ENCODE measurements at places on chromosomes 1 and 21. TPM values are rescaled to one million over a fixed set of nuclear protein-coding genes. Genes with fewer than 3 reads are reported as not detected.
A peak's percentile ranks its signal among the peaks of the same experiment; 100 is the strongest.

CACNA1E gene
- not detected for total RNA-seq

MTX1 gene
- 49.5 TPM for total RNA-seq

IL20 gene
- total RNA-seq, result not detected

EPHA8 gene
- total RNA-seq, result not detected

SLC44A3 gene
- total RNA-seq, result not detected

CCDC17 gene
- total RNA-seq, result 1.6 TPM

SMCP gene
- not detected for total RNA-seq

HOOK1 gene
- total RNA-seq, result not detected

AMY2A gene
- total RNA-seq, result not detected

ERO1B gene
- 0.76 TPM for total RNA-seq

GRCh38 chr21:45482899-45483821, 59.1 kb downstream of the SLC19A1 start:
- no peak for DNase-seq

DNA sequence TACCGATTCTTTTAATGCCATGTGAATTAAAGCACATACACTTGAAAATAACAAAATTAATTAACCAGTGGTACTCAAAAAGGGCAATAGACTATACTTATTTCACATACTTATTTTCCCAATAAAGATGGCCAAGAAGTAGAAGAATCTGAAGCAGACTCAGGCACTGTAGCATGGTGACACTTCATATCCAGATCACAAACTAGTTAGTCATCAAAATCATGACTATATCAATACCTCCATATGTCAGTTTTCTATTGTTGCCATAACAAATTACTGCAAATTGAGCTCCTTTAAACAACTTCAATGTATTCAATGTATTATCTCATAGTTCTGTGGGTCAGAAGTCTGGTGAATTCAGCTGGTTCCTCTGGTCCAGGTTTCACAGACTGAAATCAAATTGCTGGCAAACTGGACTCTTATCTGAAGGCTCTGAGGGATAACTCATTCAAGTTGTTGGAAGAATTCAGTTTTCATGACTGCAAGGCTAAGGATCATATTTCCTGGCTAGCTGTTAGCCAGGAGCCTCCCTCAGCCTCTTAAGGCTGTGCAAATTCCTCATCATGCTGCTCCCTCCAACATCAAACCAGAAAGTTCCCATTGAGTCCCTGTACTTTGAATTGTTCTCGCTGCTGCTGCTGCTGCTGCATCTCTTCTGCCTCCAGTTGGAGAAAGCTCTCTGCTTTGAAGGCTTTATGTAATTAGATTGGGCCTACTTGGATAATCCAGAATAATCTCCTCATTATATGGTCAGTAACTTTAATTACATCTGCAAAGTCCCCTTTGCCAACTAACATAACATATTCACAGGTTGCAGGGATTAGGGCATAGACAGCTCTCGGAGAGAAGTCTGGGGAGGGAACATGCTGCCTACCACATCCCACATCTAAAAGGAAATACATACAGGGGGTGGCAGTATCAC, 91.5 kb downstream of the MRPL39 start:
- DNase-seq, result no peak

GRCh38 chr1:30445449-30445848, 277.9 kb downstream of the MATN1 start:
- DNase-seq, result no peak

- DNase-seq, result no peak
Measured at GRCh38 chr21:31872452-31873274, at the start of gene HUNK. Gene HUNK, plus strand, starts transcription at chr21:31873020. Its CDS starts 655 bp downstream, at chr21:31873675.

GRCh38 chr21:42777757-42778344, 101.5 kb downstream of the WDR4 start:
- peak; percentile 75 for DNase-seq

- DNase-seq, result peak; percentile 83
Measured at GRCh38 chr1:147890177-147890790, 12.3 kb upstream of the GJA8 start.

DNA sequence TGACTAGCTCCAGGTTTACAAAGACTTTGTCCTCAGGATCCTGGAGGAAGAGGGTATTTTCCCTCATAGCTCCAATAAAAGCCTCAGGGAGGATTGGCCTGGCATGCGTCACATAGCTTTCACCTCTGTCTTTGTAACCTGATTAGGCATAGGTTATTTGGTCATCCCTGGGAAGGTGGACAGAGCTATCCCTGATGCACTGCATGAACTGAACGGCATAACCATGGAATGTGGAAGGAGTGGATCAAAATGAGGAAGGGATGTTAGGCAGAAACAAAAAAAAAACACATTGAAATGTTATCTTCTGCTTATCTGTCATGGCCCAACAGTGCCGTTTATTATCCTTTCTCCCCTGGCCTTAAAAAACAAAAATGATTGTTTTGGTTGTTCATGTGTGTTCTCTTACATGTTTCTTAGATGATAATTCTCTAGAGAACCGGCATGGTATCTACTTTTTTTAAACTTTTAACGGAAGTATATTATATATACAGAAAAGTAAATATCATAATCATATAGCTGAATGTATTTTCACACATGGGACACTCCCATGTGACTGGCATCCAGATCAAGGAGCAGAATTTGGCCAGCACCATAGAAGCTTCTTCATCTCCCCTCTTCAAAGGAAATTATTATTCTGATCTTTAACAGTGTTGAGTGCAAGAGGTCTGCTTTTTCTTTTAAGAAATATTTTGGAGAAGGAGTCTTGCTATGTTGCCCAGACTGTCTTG, 85.3 kb downstream of the RPS6KC1 start:
- DNase-seq, result no peak

DNA sequence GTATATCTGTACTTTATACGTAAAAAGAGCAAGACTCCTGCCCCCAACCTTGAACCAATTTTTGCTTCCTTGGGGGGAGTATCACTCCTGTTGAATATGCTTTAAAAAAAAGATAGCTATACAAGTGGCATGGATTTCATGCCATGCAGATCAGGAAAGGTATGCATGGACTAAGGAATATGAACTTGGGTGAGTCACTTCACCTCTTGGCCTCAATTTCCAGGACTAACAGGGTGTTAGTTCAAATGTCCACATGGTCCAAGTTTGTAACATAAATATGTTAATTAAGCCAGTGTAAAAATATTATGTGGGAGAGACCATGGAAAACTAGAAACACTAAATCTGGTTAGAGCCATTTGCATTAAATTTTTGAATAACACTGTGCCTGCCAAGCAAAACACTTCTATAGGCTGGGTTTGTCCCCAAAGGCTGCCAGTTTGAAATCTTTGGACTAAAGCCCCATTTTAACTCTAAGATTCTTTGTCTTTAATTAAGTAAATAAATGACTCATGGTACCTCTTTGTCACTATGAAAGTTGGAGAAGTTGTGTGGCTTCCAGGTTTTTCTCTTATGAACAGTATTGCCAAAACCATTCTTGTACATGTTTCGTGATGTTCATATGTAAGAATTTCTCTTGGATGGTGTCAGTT, 33.1 kb downstream of the FAM177B start:
- DNase-seq, result peak; percentile 4

- DNase-seq, result no peak
Measured at GRCh38 chr1:234614081-234614489, 4.1 kb upstream of the IRF2BP2 start.

DNA sequence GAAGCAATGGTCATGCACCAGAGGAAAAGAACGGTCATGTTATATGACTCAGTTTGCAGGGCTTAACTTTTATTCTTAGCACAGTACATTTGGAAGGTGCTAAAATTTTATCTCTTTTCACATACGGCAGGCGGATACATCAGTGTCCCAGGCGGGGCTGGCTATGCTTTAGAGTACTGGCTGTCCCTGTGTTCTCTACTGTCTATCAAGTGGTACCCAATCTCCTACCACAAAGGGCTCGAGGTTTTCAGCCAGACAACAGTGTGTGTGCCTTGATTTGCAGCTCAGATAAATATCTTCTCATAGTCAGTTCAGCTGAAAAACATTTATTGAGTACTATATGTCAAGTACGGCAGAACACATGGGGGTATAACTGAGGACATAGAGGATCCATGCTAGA, 65.3 kb downstream of the URB2 start:
- DNase-seq, result no peak

DNA sequence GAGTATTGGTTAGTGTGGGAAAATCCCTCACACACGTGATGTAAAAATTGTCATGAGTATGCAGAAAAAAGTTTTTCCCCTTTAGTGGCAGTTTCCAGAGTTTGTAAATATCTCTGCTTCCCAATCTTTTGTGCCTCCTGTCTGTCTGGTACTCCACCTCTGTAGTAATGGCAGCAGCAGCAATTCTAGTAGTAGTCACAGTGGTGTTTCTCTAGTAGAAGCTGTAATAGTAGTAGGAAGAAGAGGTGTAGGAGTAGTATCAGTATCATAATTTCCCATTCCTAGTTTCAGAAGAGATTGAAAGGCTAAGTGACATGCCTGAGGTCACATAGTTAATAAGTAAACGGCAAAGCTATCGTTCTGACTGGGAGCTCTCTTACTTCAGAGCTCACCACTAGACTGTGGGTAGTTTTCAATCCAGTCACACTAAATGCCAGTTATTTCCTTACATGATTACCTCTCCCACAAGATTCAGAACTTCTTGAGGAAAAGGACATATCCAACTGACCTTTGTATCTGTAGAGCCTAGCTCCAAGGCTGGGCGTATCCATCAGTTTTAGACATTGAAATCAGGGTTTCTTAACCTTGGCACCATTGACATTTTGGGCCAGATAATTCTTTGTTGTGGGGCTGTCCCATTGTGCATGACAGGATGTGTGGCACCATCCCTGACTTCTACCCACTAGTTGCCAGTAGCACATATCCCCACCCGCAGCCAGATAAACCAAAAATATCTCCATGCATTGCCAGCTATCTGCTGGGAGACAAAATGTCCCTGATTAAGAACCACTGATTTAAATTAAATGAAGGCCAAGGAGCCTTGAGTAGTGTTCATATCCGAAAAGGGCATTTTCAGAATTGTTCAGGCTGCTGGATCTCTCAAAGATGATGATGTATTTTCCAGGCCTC, 135.9 kb downstream of the FGGY start:
- no peak for DNase-seq

DNA sequence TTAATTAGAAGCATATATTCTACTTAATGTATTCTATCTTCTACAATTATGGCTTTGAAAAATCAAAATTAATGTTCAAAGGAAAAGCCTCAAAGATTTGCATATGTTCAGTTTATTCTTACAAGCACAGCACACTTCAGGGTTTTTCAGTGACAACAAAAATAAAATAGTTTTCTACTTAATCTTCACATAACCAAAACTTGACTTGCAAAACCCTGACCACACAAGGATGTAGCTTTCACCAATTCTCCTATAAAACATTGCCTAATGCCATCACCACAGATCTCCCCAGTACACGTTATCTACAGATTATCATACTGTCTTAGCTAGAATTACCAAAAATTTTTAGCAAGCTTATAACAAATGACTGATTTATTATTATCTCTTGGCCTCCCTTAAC, 23.3 kb downstream of the LPAR3 start:
- DNase-seq, result no peak

- DNase-seq, result no peak
Measured at GRCh38 chr21:42581336-42581992, 67.8 kb downstream of the SLC37A1 start.

DNA sequence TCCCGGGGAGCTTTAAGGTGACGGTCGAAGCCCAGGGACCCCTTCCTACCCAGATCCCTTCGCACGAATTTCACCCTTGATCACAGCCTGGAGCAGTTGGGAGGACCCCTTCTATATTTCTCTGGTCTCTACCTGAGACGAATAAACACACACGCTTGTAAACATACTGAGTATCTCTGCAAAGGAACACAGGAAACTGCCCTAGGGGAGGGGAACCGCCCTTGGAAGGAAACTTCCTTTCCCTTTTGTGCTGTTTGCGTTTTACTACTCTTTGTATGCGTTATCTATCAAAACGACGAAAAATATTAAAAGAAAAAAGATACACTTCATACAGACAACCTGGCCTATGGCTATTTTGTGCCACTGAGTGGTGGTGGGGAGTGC, 750 bp downstream of the NECAP2 start:
- DNase-seq, result no peak

DNA sequence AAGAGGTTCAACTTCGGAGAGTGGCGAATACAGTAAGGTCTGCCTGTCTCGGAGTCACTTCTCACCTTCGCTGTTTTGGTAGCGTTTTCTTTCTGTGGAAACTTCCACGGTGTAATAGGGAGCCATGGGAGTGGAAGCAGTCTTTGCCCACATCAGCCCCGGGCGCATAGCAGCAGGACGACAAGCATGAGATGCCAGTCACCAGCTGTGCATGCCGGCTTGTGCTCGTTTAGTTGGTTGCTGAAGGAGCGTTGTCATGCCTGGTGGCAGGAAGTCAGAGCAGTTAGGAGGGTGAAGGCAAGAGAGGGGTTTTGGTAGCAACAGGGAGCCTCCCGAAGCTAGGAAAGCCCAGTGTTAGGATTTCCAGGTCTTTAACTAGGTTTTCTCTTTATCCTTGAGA, 58.8 kb downstream of the MRPS6 start:
- DNase-seq, result no peak

DNA sequence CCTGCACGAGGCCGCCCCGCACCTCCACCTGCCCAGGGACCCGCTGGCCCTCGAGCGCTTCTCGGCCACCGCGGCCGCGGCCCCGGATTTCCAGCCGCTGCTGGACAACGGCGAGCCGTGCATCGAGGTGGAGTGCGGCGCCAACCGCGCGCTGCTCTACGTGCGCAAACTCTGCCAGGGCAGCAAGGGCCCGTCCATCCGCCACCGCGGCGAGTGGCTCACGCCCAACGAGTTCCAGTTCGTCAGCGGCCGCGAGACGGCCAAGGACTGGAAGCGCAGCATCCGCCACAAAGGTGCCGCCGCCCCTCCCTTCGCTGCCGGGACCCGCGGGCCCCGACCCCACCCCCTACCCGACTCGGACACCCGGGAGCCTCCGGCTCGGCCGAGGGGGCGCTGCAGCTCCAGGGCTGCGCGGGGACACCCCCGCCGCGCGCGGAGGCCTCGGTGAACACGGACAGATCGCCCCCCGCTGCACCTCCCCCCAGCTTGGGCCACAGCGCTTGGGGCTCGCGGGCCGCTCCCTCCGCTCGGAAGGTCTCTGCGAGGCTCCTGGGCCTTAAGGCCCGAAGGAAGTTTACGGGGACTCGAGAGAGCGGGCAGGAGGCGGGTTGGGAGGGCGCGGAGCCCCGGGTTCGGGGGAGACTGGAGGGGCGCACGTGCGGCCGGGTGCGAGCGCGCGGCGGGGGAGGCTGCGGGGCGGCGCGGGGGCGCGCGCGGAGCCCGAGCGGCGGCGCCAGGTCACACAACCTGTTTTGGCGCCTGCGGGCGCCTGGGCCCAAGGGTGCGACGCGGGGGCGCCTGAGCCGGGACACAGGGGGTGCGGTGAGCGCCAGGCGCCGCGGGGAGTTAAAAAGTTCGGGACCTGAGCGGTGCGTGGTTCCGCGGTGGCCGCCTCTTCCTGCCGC, 1.2 kb downstream of the SAMD11 start:
- DNase-seq, result no peak

GRCh38 chr1:241586905-241587512, 53.2 kb downstream of the CHML start:
- DNase-seq, result no peak

GRCh38 chr1:89363196-89363595, 663 bp upstream of the GBP6 start:
- no peak for DNase-seq

- DNase-seq, result no peak
Measured at GRCh38 chr1:204872262-204872881, 1.7 kb downstream of the NFASC start.

Data from Karpas-422 (cell line).